HepG2 (cell line): ENCODE measurements at places on chromosomes 2 and 18. TPM values are rescaled to one million over a fixed set of nuclear protein-coding genes. Genes with fewer than 3 reads are reported as not detected.

Gene PRKRA
- total RNA-seq, result 67.6 and 74.7 TPM in 2 replicates

Gene ZBTB7C
- 0.04 TPM in 1 of 2 replicates, not detected in the other for total RNA-seq

Gene IL1B
- not detected in 2 replicates for total RNA-seq

Gene MARCHF4
- total RNA-seq, result not detected in 2 replicates

Gene BOLL
- not detected in 2 replicates for total RNA-seq

Gene OR6B2
- total RNA-seq, result not detected in 2 replicates

Gene UPP2
- 0.07 TPM in 1 of 2 replicates, not detected in the other for total RNA-seq

- no peak for DNase-seq
Measured at GRCh38 chr2:100522430-100522829, 40.4 kb upstream of the PDCL3 start.

DNA sequence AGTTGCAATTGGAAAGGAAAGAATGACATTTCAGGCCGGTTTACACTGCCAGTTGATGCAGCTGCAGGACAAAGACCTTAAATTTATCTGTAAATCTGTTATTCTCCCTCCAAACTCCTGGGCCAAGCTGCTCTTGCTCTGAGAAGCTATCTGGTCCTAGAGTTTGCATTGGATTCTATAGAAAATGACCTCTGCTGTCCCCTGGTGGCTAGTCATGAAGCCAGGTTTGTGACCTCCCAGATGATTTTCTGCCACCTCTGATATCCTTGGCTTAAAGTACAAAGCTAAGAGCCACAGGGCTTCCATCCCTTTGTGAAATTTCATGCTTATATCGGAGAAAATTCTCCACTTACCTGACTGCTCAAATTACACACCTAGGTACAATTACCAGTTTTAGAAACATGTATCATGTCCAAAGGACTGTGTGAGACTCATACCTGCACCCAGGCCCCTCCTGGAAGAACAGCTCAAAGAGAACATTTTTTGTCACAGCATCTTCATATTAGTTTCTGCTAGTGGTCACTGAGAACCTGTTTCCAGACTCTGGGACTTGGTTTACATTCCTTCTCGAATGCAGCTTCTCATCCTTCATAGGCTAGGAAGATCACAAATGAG, 28.9 kb upstream of the IER3IP1 start:
- DNase-seq, result peak; percentile 40

DNA sequence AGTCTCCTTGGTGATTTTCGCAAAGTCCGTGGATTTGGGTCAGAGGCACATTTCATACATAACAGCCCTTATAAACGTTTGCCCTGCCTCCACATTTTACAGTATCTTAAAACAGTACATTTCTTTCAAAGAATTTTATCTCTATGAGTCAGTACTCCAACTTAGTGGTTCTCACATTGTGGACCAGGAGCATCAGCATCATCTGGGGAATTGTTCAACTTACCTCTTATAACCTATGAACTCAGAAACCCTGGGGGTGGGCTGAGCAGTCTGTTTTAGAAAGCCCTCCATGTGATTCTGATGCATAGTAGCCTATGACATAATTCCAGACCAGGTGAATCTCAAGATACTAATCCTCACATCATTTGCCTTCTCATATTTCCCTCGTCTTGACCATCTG, 12.4 kb downstream of the SUPT7L start:
- DNase-seq, result no peak

DNA sequence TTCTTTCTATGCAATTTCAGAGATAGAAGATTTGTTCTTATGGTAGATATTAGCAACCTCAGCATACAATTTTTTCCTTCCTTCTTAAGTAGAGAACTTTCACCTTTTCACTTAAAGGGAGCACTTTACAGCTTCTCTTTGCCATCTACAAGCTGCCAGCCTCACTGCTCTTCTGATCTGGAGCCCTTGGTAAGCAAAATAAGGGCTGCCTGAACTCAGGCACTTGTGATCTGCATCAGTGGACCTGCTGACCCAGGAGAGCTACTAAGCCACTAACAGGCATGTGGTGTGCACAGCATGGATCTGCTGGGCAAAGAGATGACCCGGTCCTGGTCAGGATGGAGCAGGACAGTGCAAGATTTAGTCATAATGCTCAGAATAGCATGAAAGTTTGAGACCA, 80.8 kb upstream of the SNTG2 start:
- no peak for DNase-seq

GRCh38 chr2:104254017-104254416, 599.9 kb upstream of the POU3F3 start:
- no peak for DNase-seq

DNA sequence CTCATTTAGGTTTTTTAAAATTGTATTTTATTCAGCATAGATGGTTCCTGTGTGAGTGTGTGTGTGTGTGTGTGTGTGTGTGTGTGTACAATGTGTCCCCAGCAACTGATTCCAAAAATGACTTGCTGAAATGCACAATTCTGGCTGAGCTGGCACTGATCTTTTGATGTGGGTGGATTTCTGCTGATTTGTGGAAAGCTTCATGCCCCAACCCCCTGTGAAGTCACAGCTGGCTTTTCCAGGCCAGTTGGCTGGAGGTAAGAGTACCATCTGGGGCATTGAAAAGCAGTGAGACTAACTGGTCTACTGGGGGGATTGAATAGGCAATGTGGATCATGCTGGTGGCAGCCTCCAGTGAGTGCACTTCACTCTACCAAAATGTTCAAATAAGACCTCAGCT, 187.2 kb downstream of the LRRTM1 start:
- DNase-seq, result no peak

DNA sequence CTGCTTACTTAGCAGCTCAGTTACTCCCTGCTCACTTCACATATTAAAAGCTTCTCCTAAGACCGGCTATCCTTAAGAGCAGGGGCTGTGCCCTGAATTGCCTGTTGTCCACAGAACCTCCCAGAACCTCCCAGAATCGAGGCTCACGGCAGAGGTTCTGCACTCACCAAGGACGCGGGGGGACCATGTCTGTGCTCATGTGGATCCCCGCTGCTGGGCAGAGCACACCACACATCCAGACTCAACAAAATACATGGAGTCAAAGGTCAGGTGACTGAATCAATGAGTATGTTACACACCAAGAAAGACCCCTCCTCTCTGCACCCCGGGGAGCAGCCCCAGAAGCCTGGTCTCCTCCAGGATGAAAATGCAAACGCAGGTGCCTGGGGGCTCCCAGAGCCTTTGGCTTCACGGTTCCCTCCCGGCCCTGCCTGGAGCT, 149.0 kb downstream of the MBP start:
- no peak for DNase-seq

DNA sequence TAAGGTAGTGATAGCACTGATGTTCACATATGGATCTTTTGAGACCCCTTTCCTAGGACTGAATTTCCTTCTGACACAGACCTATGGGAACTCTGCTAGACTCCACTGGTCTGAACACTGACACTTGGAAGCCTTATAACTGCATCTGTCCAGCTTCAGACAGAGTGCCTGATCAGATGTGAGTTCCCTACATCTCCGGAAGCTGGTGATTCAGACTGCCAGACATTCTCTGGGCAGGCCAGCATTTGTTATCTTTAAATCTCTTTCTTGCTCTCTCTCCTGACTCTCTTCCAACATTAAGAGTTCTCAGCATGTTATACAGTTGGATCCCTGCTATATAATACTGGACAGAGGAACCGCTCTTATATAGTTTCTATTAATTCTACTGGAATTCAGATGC, 408.5 kb downstream of the ZEB2 start:
- DNase-seq, result no peak

GRCh38 chr2:5322396-5322795, 369.8 kb upstream of the SOX11 start:
- no peak for DNase-seq

DNA sequence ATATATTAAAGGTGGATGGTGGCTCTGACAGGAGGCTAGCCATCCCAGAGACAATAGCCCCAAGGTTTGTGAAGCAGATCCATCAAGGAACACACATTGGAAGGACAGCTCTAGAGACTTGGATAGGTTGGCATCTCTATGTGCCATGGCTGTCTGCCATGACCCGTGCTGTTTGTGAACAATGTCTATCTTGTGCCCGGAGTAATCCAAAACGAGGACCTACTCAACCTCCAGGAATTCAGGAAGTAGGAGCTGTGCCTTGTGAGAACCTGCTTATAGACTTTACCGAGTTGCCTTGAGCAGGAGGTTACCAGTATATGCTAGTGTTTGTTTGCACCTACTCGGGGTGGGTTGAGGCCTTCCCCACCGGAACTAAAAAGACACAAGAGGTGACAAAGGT, 43.1 kb upstream of the SELENOI start:
- no peak for DNase-seq
